ENCODE measurements at places on chromosomes 3 and 15.

DNA sequence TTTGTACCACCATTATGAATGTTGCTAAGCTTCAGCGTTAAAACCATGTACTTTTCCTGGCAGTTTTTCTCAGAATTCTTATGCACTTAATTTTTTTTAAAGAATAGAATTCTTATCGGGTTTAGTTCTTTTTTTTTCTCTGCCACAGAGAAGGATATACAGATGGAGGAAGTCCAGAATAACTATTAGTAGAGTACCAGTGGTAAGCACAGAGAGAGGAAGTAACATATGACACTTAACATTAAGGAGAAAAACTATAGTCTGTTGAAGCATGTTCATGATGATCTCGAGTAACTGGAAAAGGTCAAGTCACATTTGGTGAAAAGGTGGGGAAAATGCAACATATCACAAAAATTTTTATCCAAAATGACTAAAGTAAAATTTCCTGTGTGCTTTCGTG lies 68.9 kb downstream of the RNF13 start:
- DNase-seq, result no peak

GRCh38 chr15:40340740-40341400 lies at the start of gene CCDC9B:
TSS of gene CCDC9B (minus strand) at chr15:40340939. CDS start at chr15:40340819, 120 bp downstream.
- no peak for DNase-seq

GRCh38 chr15:52021128-52021671 lies 2.2 kb downstream of the MAPK6 start:
- peak; percentile 87 for DNase-seq

DNA sequence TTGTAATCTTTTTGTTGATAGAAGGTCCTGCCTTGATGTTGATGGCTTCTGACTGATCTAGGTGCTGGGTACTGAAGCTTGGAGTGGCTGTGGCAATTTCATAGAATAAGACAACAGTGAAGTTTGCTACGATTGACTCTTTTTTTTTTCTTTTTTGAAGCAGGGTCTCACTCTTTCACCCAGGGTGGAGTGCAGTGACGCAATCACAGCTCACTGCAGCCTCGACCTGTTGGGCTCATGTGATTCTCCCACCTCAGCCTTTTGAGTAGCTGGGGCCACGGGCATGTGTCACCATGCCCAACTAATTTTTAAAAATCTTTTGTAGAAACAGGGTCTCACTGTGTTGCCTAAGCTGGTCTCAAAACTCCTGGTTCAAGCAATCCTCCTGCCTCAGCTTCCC lies 14.2 kb downstream of the ARID3B start:
- no peak for DNase-seq

- no peak for DNase-seq
These were observed 57.3 kb upstream of the DLG1 start for GRCh38 chr3:197355713-197356112.

DNA sequence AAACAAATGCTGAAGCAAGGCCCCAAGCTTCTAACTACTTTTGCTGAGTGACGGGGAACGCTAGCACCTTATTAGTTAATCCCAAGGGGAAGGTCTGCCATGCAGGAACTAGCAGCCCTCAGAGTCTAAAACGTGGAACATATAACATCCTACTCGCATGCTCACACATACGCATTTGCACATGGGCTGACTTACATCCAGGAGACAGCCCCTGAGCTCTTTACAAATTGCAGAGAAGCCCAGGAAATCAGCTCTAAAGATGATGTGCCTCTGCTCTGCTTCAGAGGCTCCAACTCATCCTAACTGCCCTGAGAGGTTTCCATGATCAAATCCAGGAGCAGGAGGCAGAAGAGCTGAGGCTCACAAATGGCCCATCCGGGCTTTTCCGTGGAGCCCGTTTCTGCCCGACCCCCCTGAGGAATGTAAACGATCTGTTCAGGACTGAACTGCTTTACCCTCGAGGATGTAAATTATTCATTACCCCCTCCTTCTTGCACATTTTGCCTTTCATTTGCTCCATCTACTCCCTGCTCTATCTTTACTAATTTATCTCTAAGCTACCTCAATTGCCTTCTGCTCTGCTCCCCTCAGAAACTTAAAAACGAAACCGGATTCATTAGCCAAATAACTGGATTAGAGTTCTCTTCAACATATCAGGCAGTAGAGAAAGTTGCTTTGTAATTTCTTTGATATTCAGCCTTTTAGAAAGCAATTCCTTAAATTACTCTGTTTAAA lies 141.9 kb upstream of the CCDC54 start:
- no peak for DNase-seq

DNA sequence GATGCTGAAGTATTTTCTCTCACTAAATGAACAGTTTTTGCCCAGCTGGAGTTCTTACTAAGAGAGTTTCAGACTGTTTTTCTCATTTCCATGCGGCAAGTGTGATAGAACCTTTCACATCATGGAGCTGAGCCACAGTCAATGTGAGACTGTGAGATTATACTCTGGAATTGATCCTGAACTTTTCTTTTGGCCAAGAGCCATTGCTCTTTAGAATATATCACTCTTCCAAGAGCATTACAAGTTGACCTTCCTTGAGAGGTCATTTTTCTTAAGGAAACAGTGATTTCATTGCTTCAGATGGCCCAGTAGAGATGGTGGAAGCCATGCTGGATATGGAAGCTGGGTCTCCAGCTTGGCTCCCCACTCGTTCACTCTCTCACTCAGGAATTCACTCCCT lies 212.9 kb upstream of the UMPS start:
- no peak for DNase-seq

DNA sequence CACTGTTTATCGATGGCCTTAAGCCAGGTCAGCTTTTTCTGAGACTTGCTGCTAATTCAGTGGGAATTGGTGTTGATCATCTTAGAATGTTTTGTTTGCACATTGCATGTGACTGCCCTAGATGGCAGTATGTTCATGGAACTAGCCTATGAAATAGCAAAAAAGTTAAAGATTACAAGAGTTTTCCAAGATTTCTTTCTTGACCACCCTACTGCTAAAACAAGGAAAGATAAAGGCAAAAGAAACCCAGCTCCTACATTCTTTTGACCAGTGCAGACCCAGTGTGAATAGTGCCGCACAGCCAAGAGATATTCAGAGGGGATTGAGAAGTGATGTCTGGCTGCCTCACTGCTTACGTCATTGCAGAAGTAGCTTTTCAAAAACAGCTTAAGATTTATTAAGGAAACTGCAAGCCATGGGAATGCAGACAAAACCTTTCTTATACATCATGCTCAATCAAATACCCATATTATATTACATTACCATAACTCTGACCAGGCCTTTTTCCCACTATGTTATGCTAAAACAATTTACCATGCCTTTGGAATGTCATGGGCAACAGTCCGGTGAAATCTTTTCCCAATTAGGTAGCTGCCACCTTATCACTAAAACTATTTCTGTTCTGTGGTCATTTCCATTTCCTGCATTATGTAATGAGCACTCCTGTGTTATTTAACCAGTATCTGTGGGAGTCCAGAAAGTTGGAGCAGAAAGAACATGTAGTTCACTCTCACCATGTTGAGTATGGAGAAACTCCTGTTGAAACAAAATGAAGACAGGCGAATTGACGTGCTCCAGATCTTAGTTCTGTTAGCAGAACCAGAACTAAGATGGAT lies 6.0 kb downstream of the PHLDB2 start:
- no peak for DNase-seq

- DNase-seq, result no peak
These were observed 238.8 kb upstream of the DPH6 start for GRCh38 chr15:35784745-35785144.

Measured in activated effector memory CD4-positive, alpha-beta T cell treated with anti-CD3 and anti-CD28 coated beads, Interleukin-2, amount 50 U/mL, for 16 hours (primary cell).